ENCODE measurements at places on chromosomes 1 and 21.
A peak's percentile ranks its signal among the peaks of the same experiment; 100 is the strongest.

- DNase-seq = no peak
These were observed 283.5 kb downstream of the S1PR1 start for GRCh38 chr1:101520302-101520701.

DNA sequence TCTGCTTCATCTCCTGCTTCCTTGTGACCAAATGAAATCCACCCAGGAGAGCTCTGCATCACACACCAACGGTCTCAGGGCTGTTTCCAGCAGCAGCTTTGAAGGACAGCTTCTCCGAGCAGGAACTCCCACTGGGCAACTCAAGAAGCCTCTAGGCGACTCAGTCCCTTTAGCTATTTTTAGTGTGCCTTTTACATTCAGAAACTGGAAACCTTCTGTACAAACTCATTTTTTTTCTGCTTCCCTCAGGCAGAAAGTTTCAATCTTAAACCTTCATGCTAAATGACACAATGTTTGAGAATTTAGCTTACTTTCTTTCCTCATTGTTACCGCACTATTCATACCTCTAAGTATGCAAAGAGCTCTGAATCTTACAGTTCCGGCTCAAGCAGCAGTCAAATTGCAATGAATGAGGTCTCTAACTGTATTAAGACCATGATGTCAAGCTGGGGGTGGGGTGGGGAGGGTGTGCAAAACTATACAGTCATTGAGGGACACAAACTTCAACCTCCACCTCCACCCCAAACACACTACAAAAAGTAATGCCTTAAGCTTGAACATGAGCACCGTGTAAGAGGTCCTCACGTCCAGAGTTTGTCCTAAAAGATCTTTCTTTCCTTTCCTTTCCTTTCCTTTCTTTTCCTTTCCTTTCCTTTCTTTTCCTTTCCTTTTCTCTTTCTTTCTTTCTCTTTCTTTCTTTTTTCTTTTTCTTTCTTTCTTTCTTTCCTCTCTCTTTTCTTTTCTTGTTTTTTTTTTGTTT is 16.4 kb upstream of the TARBP1 start:
- no peak for DNase-seq

DNA sequence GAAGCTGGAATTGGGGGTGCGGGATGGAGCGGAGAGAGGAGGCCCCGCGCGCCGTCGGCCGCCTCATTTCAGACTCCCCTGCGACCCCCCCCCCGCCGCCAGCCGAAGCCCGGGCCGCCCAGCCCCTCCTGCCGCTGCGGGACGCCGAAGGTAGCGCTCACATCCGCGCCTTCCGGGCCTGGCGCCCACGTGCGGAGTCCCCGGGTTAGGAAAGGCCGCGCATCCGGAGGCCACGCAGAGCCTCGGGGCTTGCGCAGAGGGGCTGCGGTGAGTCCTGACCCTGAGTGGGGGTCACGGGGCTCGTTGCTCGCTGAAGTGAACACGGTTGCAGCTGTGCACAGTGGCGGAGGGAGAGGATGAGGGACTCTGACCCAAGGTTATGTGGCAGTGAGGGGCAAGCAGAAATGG is 552 bp upstream of the ZNF496 start:
- DNase-seq = peak; percentile 78

GRCh38 chr1:214467078-214467585 is 84.3 kb downstream of the PTPN14 start:
- no peak for DNase-seq

All from left ventricle myocardium superior (tissue), 1 donor.